Karpas-422 (cell line): ENCODE measurements at places on chromosomes 13 and 19. TPM values are rescaled to one million over a fixed set of nuclear protein-coding genes. Genes with fewer than 3 reads are reported as not detected.

Gene RFPL4AL1
- total RNA-seq, result not detected in 2 replicates

Gene UBXN6
- total RNA-seq, result 90.9 and 112 TPM in 2 replicates

Gene IFI30
- 256 and 416 TPM in 2 replicates for total RNA-seq

DNA sequence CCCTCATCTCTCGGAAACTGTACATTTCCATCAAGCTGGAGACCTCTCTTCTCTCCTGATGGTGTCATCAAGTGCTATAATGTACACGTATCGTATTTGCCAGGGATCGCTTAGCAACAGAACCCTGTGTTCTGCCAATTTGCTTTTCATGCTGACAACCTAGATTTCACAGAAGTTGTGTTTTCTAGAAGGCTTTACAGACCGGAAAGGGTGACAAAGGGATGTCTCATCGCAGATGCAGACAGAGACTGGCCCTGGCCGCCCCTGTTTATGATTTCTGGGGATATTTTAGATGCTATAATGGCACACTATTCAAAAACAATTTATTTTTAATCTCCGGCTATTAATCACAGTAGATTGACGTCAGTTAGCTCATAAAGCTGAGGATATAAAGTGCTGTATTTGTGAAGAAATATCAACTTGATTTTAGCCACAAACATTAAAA, 291.4 kb downstream of the IRS2 start:
- DNase-seq, result no peak

- DNase-seq, result no peak
Measured at GRCh38 chr19:3774621-3775373, 2.8 kb upstream of the RAX2 start.

GRCh38 chr13:29713839-29714238, 118.4 kb upstream of the SLC7A1 start:
- DNase-seq, result peak; percentile 65

DNA sequence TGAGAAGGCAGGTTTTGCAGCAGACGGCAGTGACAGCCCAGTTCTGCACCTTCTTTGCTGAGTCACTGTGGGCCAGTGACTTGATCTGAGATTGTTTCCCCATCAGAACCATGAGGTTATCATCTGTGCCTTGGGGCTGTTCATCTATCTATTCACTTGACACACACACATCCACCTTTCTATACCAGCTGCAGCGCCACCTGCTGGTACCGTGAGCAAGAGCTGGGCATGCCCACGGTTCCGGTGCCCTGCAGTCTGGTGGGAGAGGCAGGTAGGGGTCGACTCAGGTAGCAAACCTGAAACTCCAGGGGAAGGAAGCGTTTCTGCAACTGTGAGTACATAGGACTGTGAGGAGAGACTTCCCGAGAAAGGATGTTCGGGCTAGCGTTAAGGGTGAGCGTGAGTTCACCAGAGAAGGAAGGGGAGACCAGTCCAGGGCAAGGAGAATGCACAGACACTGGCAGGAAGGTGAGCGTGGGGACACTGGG, 7.5 kb upstream of the LIN7B start:
- peak; percentile 93 for DNase-seq

GRCh38 chr13:27408074-27408473, 16.3 kb upstream of the GTF3A start:
- no peak for DNase-seq

- DNase-seq, result no peak
Measured at GRCh38 chr13:50589651-50590054, 253.8 kb downstream of the DLEU7 start.

GRCh38 chr13:78476910-78477309, 126.4 kb downstream of the POU4F1 start:
- DNase-seq, result no peak

GRCh38 chr19:11445141-11445540, 9.7 kb downstream of the PRKCSH start:
- no peak for DNase-seq

GRCh38 chr19:6101991-6102390, 8.3 kb downstream of the RFX2 start:
- DNase-seq, result no peak

DNA sequence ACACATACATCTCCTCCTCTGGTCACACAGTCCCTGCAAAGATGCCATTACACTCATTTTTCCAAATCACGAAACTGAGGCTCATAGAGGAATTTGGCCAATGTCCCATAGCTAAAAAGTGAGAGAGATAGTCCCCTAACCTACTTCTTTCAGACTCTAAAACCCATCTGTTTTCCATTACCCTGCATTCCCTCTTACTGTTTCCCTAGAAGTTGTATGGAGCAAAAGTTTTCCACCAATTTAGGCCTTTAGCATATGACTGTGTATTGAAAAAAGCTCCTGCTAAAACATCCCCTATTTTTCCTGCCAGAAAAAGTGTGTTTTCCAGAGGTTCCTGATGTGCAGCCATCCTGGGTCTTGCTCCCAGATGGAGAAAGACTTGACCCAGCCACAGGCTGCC, 16.3 kb downstream of the SERP2 start:
- no peak for DNase-seq
